Progenitor cell of endocrine pancreas (in vitro differentiated cells): ENCODE measurements at places on chromosomes 5 and 9. TPM values are rescaled to one million over a fixed set of nuclear protein-coding genes. Genes with fewer than 3 reads are reported as not detected.

GRCh38 chr9:133542002-133542401, 7.5 kb downstream of the ADAMTSL2 start:
- DNase-seq = no peak

DNA sequence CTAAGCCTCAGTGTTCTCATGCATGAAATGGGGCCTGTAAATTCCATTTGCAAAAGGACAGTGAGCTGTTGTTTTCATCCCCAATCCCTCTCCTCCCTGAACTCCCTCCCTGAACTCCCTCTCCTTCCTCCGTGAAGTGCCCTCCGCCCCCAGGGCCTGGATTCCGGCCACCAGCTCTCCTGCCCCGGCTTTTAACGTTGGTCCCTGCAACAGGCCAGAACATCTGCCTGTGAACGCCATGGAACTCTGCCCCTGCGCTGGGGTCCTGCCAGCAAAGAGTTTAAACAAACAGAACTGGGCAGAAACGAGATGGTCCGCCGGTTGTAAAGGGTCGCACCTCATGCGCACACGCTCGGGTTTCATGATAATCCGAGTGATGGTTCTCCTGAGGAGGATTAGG, 62.4 kb downstream of the SMIM23 start:
- no peak for DNase-seq

DNA sequence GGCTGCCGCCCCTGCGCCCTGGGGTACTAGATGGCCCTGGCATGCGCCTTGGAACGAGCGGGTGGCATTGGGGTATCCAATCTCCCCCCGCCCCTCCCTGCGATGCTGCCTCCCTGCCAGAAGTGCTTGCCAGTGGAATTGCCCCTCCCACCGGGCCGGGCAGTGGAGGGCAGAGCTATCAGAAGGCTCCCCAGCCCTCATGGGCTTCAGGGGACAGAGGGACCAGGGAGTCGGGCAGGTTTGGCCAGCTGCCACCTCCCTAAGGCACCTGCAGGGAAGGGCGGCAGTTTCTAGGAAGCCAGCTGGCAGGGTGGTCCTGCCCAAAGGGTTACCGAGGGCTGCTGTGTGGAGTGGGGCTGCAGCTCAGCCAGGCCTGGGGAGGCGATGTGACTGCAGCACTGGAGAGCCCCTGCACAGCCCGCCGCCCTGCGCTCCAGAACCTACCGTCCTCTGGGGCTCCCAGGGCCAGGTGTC, 52.8 kb upstream of the EGFL7 start:
- DNase-seq = no peak

- no peak for DNase-seq
Measured at GRCh38 chr5:129541648-129542251, 81.7 kb downstream of the ADAMTS19 start.

DNA sequence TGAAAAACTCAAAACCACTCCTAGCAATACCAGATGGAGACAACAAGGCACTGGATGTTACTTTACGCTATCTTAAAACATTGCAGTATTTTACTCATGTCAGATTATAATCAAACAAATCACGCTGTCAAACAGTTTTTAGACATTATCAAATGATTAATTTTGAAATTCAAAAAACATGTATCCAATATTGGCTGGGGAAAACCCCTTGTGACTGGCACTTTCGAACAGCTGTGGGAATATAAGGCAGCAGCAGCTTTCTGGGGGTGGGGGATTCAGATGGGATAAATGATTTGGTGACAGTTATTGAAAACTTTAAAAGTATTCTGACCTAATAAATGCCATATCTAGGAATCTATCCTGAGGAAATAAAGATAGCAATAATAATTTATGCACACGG, 28.7 kb downstream of the ELL2 start:
- DNase-seq = no peak

- DNase-seq = no peak
Measured at GRCh38 chr5:127801751-127802476, 98.7 kb downstream of the CCDC192 start.

DNA sequence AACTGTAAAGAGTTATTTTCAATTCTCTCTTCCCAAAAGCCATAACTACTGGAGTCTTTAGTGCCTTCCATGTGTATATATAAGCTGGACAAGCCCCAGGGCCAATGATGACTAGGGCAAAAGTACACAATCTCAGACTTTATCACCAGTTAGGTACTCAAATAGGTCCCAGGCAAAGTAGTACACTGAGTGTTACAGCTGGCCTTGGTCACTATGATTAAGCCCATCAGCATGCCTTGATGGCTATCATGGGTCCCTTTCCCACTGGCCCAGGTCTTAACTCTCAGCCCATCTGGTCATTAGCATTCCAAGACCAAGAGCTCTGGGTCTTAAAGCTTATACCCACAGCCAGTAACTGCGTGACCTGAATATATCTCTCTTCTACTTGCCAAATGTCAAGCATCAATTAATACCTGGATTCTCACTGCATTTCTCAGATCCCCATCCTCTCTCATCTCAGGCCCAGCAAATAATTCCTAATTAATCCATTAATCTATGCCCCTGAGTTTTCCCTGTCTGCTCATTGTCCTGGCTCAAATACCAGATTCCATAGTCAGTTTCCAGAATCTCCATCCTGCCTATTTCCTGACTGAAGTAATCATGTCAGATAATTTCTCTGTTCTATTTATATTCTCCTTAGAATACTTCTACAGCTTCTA, 62.3 kb downstream of the NR6A1 start:
- DNase-seq = no peak

DNA sequence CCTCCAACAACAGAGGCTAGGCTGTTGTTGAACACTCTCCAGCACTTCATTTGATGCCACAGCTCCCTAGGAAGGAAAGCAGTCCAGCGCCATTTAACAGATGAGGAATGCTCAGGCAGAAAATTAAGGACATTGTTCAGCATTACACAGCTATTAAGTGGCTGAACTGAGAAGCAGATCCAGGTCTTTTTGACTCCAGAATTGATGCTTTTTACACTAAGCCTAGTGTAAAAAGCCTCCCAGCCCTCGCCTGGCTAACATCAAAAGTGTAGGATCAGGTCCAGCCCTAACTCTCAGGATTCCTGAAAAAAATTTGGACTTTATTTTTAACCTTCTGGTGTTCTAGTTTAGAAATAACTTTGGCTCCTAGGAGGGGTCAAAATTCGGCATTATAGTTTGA, 106.4 kb upstream of the SMC5 start:
- no peak for DNase-seq

- no peak for DNase-seq
Measured at GRCh38 chr9:33230756-33231622, 9.0 kb upstream of the SPINK4 start.

GRCh38 chr5:102223542-102224477, 72.3 kb downstream of the SLCO4C1 start:
- DNase-seq = no peak

TAS2R1 gene
- total RNA-seq = 0.22 TPM in 1 of 2 replicates, not detected in the other

SCGB3A2 gene
- not detected in 2 replicates for total RNA-seq

SPATA31E1 gene
- not detected in 2 replicates for total RNA-seq
